Dermis microvascular lymphatic vessel endothelial cell (primary cell): ENCODE measurements at places on chromosomes 11 and 22. TPM values are rescaled to one million over a fixed set of nuclear protein-coding genes. Genes with fewer than 3 reads are reported as not detected.
A peak's percentile ranks its signal among the peaks of the same experiment; 100 is the strongest.

Gene SGSM1
- 4.1 and 9.2 TPM in 2 replicates for total RNA-seq

Gene GAS2
- 0.51 and 0.63 TPM in 2 replicates for total RNA-seq

DNA sequence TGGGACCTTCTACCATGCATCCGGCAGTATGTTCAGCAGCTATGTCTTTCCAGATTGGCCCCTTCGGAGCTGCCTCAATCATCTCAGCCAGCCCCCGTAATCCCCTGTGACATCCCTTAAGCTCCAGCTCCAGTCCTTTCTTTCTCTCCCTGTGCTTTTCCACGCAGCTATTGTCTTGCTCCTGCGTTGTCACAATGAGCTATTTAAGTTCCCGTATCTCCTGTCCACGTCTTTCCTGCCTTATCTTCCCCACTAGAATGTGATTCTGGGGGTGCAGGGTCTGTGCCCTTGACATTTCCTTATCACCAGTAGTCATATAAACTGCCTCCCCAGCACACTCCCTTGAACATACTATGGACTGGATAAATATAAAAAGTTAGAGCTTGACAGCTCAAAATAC, 5.1 kb upstream of the ETS1 start:
- no peak for DNase-seq

Gene TPBGL
- under 0.01 and 0.13 TPM in 2 replicates for total RNA-seq

DNA sequence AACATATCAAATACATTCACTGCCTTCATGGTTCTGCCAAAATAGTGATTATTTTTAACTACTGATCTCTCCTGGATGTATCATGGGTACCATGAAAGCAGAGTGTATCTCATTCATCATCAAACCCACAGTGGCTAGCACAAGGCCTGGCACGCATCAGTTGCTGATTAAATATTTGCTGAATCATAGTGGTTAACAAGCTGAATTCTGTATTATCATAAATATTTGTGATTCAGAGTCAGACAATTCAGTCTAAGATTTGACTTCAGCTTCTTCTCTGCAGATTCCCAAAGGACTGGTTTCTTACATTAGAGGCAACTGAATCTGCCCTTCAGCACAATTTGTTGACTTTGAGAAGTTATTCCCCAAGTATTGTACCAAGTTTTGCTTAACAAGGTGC, 715.8 kb upstream of the LRRC4C start:
- DNase-seq, result no peak

DNA sequence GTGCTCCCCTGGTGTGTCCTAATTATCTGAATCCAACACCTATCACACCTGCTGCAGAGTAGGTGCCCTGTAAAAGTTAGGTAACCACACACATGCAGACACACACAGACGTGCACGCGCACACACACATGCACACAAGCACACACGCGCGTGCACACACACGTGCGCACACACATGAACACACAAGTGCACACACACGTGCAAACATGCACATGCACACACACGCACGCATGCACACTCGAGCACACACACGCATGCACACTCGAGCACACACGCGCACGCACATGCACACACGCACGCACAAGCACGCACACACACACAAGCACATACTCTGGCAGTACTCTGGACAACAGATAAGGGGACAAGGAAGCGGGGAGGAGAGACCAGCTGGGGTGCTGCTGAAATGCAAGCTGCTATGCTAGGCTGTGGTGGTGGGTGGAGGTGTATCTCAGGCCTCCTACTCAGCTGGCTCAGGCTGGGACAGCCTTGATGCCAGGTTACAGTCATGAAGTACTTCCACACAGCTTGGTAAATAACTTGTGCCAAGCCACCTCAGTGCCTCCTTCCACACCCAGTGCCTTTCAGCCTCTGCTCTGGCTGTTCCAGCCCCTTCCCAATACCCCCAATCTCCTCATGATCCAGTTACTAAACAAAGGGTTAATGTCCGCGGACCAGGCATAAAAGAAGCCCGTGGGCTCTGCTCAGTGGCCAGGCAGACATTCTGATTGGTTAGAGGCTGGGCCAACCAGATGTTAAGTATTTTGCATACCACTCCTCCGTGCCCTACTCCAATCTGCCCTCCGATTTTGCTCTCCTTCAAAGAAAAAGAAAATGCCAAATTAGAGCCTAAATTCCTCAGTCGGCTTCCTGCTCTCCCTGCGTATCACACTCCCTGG, 374.1 kb downstream of the TENM4 start:
- peak; percentile 40 for DNase-seq

Gene GRAMD1B
- total RNA-seq, result 4.3 and 5.5 TPM in 2 replicates

Gene TSSK2
- total RNA-seq, result not detected in 2 replicates

DNA sequence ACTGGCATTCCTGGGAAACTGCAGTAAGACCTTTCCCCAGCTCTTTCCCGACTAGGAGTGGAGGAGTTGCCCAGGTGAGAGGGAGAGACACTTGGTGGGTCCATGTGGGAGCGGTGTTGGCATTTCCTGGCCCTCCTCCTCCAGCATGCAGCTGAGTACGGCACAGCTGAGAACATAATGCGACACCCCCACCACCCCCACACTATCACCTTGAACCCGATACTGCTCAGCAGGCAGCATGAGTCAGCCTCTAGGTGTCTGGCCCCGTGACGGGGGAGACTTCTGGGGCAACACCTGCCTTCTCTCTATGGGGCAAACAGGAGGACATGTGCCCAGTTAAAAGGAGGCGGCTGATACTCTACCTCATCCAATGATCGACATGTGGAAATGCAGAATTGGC, 64.4 kb downstream of the PKNOX2 start:
- DNase-seq, result no peak

DNA sequence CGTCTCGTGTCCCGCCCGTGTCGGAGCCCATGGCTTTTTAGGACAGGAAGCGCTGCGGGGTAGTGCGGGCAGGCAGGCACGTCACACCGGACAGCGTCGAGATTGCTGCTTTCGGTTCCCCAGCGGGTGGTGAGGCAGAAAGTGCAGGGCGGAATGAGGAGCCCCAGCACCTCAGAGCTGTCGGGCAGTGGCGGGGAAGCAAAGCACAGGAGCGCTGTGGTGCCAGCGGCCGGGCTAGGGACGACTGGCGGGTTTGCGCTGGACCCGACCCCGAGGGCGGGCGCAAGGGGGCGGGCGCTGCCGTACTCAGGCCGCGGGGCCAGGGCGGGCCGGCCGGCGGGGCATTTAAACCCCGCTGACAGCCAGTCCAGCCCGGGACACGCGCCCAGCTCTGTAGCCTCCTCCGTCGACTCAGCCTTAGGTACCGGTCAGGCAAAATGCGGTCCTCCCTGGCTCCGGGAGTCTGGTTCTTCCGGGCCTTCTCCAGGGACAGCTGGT, at the start of gene SLC37A2:
Gene SLC37A2 (plus strand): TSS at position 375 of the 498 bp plus-strand sequence. CDS start 63 bp downstream, at position 438.
- DNase-seq, result no peak

Gene TRIM49B
- not detected in 2 replicates for total RNA-seq

GRCh38 chr11:10982704-10983510, 125.1 kb upstream of the ZBED5 start:
- no peak for DNase-seq

Gene ZNF280A
- under 0.01 TPM in 1 of 2 replicates, not detected in the other for total RNA-seq

DNA sequence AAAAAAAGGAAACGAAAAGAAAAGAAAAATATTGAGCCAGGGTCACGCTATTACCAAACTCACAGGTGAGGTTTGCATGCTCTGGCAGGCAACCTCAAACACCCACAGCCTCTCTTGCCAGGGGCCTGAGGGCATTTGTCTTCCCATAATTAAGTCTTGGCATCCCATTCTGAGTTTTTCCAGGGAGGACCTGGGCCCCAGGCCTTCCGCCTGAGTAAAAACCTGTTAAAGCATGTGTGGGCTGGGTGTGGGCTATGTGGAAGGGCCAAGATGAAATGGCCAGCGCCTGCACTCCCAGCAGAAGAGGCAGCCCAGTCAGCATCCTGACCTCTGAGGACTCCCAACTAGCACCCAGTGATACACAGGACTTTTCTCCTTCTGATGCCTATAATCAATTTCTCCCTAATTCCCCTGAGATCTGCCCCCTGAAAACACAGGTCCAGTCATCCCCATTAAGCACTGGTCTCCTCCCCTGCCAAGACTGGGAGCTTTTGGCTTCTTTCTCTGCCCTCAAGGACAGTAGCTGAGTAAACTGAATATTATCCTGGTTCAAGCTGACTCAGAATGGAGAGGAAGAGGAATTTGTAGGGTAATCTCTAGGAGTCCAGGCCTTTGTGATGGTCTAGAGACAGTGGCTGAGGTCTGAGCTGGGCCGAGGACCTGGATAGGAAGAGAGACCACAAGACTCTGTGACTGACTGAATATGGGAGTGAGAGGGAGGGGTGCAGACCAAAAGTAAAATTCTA, 35.6 kb upstream of the ACER3 start:
- DNase-seq, result no peak

GRCh38 chr22:39101226-39101625, 4.2 kb downstream of the APOBEC3H start:
- DNase-seq, result no peak

- no peak for DNase-seq
These were observed 13.5 kb downstream of the TTLL8 start for GRCh38 chr22:50044485-50045118.
